GM12892 (cell line): ENCODE measurements at places on chromosomes 4 and X.

DNA sequence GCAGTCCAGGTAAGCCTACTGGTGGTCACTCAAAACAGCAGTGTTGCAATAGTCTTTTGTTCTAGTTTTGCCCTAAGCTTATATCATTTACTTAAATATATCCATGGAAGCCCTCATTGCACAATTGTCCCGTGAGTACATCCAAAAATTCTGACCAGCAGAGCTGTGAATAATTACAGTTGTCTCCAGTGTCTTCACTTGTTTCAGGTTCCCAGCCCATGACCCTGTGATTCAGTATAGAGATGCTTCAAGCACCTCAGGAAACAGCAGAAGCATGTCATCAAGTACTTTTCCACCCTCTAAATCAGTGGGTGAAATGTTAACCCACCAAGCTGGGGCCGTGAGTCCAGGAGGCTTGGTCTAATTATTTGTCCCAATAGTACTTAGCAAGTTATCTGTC is 214.9 kb upstream of the RPS6KA3 start:
- DNase-seq: no peak

GRCh38 chr4:138833974-138834373 is 181.6 kb upstream of the NOCT start:
- DNase-seq: no peak

DNA sequence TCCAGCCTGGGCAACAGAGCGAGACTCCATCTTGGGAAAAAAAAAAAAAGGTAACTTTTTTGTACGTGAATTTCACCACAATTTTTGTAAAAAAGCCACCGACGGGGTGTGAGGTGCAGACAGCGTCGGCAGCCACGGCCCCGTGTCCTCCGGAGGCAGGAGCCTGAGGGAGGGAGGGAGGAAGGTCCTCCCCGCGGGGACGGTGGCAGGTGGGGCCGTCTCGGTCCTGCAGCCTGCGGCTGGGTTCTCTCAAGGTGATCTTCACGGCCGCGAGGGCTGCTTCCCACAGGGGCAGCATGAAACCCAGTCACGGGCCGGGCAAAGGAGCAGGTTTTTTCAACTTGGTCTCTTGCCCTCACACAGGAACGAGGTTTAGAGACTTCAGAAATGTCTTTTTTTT is 14.0 kb downstream of the PLCXD1 start:
- no peak for DNase-seq

DNA sequence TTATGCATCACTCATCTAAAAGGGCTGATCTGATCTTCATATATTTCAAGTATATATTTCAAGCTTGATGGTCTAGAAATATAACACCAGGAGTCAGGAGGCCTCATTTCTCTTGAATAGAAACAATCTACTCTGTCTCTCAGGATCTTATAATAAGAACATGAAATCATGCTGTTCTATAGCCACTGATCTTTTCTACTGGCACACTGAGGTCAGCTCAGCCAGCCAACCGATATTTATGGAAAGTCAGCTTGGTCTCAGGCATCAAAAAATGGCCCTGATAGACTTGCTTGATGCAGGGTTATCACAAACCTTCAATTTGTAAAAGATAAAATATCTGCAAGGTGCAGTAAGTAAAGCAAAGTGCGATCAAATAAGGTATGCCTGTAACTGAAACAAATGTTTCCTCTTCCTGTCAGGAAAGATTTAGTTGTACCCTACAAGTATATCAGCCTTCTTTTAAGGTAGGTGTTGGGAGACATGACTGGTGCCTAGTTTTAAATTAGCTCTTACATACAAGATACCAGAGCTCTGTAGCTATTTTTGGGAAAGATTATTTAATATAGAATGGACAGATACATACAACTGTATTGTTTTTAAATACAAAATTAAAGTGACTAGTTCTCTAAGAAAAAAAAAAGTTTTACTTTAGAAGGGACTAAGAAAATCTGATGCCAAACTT is 63.4 kb downstream of the BMP3 start:
- DNase-seq: no peak

- DNase-seq: no peak
Measured at GRCh38 chr4:138688408-138689085, 327.0 kb upstream of the NOCT start.

GRCh38 chr4:135371137-135371536 is 1169.5 kb upstream of the PABPC4L start:
- no peak for DNase-seq

- DNase-seq: no peak
Measured at GRCh38 chr4:156660465-156660864, 311.1 kb downstream of the PDGFC start.

GRCh38 chr4:95049551-95050233 is 291.9 kb downstream of the BMPR1B start:
- DNase-seq: no peak

DNA sequence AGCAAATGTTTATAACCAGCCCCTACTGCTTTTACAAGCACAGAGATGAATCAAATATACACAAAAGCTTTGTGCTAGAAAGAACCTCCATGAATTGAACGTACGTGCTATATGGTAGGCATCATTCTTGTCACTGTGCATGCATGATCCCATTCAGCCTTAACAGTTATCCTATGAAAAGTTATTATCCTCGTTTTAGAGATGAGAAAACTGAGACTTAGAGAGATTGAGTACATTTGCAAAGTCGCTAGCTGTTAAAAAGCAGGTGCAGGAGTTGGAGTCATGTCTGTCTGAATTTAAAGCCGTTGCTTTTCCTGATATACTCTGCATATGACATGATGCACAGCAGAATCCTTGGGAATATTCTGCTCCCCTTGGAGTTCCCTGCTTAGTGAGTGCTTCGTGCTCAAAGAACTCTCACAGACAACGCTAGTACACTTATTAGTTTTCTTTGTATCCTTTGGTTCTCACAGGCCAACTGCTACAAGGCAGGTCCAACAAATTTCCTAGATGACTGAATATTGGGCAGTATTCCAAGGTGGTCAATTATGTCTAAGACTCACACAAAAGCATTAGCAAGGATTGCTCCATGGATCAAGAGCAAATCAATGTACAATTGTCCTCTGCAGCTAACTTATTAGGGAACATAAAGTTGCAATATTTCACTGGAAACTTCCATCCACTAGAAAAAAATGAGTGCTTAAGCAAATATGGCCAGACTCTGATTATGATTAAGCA is 42.8 kb upstream of the TRIM2 start:
- DNase-seq: no peak
